ENCODE measurements at places on chromosomes 2 and 18.

GRCh38 chr2:186603286-186603685, 13.4 kb downstream of the ITGAV start:
- no peak for DNase-seq

DNA sequence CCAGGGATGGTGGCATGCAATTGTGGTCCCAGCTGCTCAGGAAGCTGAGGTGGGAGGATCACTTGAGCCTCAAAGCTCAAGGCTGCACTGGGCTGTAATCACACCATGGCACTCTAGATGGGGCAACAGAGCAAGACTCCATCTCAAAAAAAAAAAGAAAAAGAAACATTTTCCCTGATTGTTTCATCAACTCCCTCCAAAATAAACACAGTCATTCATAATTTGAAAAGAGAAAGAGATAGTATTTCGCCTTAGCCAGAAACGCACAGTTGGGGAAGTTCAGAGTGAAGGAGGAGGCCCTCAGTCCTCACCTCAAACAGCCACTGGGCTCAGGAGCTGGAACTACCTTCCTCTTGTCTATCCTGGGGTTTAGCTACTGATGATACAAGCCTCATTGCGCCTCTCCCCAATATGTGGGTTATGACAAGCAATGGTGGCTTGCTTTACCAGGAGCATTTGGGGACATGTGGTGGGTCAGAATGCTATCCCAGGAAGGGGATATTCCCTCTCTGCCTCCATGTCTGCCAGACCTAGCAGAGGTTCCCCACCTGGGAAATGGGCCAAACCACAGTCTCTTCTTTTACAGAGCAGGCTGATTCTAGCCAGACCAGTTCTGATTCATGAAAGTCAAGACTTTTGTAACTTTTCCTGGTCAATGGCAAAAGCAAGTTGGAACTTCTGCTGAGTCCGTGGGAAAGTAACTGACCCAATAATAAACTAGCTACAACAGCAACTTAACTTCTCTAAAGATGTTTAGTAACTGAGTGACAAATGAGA, 22.2 kb upstream of the TMEM87B start:
- DNase-seq = no peak

DNA sequence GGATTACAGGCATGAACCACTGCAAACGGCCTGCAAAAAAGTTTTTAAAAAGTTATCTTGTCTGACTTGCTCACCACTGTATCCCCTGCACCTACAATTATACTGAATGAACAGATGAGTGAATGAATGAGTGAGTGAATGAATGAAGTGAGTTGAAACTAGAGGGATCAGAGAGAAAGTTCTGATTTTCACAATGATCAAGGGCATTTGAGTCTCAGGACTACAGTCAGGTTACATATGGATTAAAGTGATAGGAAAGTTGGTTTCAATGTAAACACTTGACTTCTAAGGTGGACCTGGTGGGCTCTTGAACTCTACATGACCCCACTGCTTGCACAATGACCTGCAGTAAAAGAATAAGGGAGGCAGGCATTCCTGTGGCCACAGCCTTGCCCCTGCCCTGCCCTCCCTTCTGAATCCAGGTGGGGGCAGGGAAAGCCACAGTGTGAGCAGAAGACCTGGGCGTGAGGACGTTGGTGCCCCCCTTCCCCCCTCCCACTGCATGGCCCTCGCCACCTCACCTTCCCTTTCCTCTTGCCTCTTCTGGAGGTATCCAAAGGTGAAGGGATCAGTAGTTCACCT, 10.7 kb downstream of the C2orf80 start:
- DNase-seq = no peak

DNA sequence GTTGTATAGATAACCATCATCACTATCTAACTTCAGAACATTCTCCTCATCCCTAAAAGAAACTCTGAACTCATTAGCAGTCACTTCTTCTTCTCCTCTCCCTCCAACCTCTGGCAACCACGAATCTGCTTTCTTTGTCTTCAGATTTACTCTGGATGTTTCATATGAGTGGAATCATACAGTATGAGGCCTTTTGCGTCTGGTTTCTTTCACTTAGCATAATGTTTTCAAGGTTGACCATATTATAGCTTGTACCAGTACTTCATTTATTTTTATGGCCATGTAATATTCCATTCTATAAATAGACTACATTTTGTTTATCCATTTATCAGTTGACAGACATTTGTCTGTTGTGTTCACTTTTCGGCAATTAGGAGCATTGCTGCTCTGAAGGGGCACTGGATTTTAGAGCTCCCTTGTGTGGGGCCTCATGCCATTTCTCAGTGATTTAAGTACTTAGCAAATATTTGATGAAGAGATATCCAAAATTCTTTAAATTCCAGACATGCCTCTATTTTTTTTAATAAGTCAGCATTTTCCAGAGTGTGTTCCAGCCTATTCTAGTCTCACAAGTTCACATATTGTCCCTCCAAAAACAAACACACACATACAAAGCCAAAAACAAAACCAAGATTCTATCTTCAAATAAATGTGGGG, 22.5 kb upstream of the MAP3K20 start:
- DNase-seq = no peak

DNA sequence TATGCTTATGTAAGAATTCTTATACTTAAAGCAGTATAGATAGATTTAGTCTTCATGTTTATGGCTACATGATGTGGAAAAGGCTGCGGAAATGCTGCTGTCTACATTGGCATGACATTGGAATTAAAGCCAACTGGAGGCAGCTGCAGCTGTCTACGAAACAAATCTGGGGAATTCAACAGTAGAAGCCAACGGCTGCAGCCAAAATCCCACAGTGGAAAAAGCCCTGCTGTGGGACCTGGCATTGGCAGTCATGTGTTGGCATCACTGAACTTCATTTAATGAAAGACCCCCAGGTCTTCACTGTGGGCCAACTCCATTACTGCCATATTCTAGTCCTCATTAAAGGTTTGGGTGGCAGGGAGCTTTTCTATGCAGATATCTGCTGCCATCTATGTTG, 223.6 kb downstream of the SLC8A1 start:
- DNase-seq = no peak

GRCh38 chr18:73839441-73839840, 308.2 kb downstream of the FBXO15 start:
- DNase-seq = no peak

Measured in stimulated activated CD4-positive, alpha-beta T cell treated with anti-CD3 and anti-CD28 coated beads, Interleukin-1b, Interleukin-23, amount 100 ng/mL, for 1 hour (primary cell).